ENCODE measurements at places on chromosomes 12 and 14.

- no peak for DNase-seq
These were observed 123.8 kb upstream of the SOX5 start for GRCh38 chr12:24073170-24073810.

- DNase-seq: no peak
These were observed 63.8 kb upstream of the FZD10 start for GRCh38 chr12:130098301-130099005.

DNA sequence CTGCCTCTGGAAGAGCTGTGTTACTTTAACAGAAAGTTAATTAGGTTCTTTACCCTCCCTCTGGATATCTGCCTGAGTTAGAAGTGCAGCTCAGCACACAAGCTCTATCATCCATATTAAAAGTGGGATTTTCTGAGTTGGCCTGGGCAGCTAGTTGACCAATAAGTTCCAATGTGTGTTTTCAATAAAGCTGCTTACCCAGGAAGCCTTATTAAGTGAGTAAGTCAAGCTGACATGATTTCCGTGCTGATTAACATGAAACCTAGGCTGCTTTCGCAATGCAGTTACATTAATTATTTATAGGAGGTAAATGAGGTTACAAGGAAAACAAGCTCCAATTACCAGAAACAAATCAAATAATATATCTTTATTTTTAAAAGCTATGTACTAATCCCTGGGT lies 4.8 kb downstream of the NEUROD4 start:
- no peak for DNase-seq

- DNase-seq: no peak
These were observed 138.7 kb downstream of the TTC7B start for GRCh38 chr14:90677484-90678050.

DNA sequence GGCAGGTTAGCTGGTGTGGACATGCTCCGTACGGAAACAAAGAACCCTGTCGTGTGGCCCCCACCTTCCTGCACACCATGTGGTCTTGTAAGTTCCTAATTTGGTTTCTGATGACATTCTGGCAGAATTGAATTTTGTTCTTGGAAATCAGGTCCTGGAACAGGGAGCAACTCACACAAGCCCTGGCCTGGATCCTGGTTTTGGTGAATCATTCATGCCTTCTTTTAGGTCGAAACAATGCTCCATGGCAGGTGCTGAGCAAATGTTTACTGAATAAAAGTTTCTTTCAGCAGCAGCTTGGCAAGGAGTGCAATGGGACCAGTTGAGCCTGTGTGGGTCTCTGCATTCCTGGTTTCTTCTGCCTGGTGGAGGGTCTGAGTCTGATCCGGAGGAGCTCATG lies 978.4 kb downstream of the BCL11B start:
- no peak for DNase-seq

GRCh38 chr14:68248481-68249255 lies 429.1 kb downstream of the RAD51B start:
- no peak for DNase-seq

DNA sequence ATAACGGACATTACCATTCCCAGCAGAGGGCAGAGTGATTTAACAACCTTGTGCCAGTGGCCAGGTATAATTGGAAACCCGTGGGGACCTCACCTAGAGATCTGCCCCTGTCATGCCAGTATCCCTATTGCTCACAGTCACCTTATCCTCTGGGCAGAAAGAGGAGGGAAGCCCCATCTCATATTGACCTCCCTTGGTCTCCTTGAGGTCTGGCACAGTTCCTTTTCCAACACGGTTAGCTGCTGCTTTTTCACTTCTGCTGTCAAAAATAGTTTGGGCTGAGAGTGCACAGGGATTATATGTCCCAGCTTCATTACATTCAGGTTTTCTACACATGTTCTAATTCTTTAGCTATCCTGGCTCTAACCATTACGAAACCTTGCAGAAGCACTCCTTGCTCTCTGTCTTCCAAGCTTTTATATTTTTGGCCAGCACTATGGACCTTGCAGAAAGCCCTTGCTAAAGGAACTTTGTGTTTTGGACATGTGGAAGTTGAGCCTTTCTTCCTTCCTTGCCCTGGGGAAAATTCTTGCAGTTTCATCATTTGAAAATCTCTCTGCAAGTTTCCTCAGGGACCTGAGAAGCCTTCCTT lies 111.7 kb upstream of the MIS18BP1 start:
- no peak for DNase-seq

GRCh38 chr12:104751594-104751993 lies 206.5 kb downstream of the SLC41A2 start:
- no peak for DNase-seq

GRCh38 chr12:75480469-75480949 lies at the start of gene GLIPR1:
Gene GLIPR1 (plus strand): TSS chr12:75480755. CDS start chr12:75480881, 126 bp downstream.
- peak; percentile 95 for DNase-seq

GRCh38 chr12:55469291-55469690 lies 647 bp downstream of the OR6C70 start:
- no peak for DNase-seq

GRCh38 chr14:89123851-89124250 lies 293.2 kb downstream of the FOXN3 start:
- DNase-seq: no peak

Measured in BJ (cell line).